ENCODE measurements at places on chromosomes 12 and 14.

- DNase-seq, result no peak
These were observed 48.1 kb downstream of the KDM2B start for GRCh38 chr12:121532503-121533393.

GRCh38 chr14:57512220-57512619, 18.6 kb upstream of the CCDC198 start:
- no peak for DNase-seq

DNA sequence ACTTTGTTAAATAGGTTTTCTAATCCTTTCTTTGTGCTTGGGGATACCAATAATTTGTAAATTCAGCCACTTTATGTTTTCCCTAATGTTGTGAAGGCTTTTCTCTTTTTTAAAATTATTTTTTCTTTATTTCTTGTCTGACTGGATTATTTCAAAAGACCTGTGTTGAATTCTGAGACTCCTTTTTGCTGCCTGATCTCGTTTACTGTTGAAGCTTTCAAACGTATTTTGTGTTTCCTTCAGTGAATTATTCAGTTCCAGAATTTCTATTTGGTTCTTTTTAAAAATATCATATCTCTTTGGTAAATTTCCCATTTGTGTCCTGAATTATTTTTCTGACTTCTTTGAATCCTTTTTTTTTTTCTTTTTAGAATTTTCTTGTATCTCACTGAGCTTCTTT, 241.6 kb downstream of the LRIG3 start:
- DNase-seq, result no peak

- DNase-seq, result no peak
These were observed 6.2 kb downstream of the DTX1 start for GRCh38 chr12:113062502-113063395.

DNA sequence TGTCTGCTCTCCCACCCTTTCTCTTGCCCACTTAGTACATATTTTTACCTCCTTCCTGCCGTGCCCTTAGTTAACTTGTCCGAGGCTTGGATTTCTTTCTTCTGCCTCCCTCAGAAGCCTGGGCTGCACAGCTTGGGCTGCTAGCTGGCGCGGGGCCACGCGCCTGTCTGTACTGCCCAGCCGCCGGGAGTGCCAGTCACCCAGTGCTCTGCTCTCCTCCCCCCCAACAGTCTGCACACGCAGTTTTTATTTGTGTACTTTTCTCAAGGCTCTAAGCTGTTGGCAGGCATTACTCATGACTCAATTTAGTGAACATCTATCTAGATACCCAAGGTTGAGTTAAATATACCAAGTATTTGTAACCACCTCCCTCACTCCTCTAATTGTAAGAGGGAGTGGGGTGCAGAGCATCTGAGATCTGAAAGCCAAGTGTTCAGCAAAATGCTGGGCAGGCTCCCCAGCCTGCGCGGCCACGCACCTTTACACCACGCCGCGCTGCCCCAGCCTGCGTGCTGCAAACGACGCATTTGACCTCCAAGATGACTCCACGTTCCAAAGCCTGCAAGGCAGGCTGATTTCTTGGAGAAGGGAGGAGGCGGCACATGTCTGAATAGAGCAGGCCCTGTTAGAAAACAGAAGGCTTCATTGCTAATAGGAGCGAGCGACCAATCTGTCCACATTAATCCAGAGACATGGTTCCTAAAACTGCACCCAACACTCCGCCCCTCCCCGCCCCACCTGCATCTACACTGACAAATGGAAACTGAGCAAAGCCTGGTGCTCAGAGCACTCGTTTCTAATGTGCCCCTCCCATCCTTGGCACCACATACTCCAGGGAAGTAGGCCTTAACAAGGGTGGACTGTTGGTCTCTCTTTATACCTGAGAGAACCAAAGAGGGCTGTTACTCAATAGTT, 18.2 kb upstream of the CACNA2D4 start:
- no peak for DNase-seq

GRCh38 chr14:100776681-100777365, 49.1 kb upstream of the MEG3 start:
- DNase-seq, result no peak

Measured in stimulated activated CD4-positive, alpha-beta T cell treated with anti-CD3 and anti-CD28 coated beads, Interleukin-12 subunit alpha, Interleukin-12 subunit beta, amount 100 ng/mL, for 48 hours (primary cell).